ENCODE measurements at places on chromosomes 2 and 18.

GRCh38 chr2:51003345-51004192 is 28.4 kb downstream of the NRXN1 start:
- no peak for DNase-seq

GRCh38 chr2:24238158-24238557 is 63.3 kb downstream of the FAM228A start:
- DNase-seq = no peak

- no peak for DNase-seq
These were observed 337.7 kb downstream of the MEIS1 start for GRCh38 chr2:66772618-66773017.

GRCh38 chr18:46497129-46497528 is 159.9 kb downstream of the LOXHD1 start:
- no peak for DNase-seq

DNA sequence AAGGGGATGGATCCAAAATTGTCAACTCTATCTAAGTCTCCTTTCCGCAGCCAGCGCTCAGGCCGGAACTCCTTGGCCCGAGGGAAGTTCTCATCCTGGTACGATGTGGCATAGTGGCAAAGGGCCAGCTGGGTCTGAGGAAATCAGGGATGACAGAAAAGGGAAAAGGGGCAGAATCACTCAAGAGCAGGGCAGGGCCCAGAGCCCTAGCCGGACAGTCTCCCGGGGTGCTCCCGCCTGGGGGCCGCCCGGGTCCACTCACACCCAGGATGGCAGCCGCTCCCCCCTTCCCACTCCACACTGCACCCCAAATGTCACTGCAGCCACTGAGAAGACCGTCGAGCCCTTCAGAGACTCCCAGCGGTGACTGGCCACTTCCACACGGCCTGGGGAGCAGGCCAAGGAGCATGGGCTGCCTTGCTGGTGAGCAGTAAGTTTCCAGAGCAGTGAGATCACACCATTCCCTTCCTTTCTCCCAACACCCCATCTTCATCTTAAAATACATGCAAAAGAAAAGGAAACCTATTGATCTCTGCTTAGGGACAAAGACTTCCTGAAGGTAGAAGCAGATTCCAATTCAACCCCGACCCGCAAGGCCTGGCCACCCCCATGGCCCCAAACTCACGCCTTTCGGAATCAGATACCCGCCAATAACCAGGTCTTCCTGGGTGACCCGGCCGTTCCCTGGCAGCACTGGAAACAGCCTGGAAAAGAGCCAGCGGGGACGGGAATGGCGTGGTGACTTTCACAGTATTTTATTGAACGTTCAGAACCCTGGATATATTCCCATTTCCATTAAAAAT is 26.7 kb downstream of the CYP27C1 start:
- DNase-seq = no peak

GRCh38 chr18:13366131-13366530 is 147.6 kb downstream of the LDLRAD4 start:
- DNase-seq = no peak

DNA sequence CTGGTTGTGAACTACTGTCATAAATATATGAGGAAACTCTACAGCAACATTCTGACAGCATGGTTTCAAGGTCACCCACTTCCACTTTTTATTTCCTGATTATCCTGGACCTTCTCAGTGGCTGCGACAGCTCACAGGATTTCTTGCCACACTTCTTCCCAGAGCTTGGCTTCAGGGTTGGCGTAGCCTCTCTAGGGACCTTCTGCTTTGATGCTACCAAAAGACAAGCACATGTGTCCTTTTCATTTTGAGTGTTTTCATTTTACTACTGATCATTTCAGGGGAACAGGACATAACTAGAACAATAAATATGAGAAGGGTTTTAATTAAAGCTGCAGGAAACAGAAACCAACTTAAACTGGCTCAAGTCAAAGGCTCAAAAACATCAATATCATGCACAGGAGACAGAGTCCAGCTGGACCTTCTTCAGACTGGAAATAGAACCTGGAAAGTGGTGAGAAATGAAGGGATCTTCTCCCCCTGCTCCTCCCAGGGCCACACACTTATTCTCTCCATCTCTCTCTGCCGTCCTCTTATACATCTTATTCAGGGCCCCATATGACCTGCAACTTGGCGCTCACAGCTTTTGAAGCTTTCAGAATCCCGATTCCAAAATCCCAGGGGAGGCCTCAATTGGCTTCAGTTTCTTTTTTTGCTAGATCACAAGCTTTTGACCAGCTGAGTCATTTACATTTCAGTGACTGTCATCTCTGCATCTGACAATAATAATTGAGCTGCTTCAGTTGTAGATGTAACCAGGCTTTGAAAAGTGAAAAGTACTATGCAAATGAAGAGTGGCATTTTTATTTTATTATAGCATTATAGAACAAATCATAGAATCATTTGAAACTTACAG is 9.7 kb downstream of the VIT start:
- no peak for DNase-seq

GRCh38 chr2:164069540-164069939 is 333.7 kb upstream of the FIGN start:
- no peak for DNase-seq

GRCh38 chr2:60934165-60934722 is 52.9 kb downstream of the REL start:
- DNase-seq = no peak

GRCh38 chr18:9755615-9756014 is 47.5 kb downstream of the RAB31 start:
- DNase-seq = no peak

- no peak for DNase-seq
These were observed 124.1 kb downstream of the EN1 start for GRCh38 chr2:118723394-118723793.

- DNase-seq = no peak
These were observed 60.0 kb upstream of the SGPP2 start for GRCh38 chr2:222364285-222364895.

- no peak for DNase-seq
These were observed 83.9 kb downstream of the SH3YL1 start for GRCh38 chr2:179886-180285.

DNA sequence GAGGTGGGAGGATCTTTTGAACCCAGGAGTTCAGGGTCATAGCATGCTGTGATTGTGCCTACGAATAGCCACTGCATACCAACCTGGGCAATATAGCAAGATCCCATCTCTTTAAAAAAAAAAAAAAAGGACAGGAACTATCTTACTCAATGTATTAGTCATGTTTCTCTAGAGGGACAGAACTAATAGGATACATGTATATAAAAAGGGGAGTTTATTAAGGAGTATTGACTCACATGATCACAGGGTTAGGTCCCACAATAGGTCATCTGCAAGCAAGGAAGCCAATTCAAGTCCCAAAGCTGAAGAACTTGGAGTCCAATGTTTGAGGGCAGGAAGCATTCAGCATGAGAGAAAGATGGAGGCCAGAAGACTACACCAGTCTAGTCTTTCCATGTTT is 18.8 kb upstream of the CASP10 start:
- DNase-seq = no peak

DNA sequence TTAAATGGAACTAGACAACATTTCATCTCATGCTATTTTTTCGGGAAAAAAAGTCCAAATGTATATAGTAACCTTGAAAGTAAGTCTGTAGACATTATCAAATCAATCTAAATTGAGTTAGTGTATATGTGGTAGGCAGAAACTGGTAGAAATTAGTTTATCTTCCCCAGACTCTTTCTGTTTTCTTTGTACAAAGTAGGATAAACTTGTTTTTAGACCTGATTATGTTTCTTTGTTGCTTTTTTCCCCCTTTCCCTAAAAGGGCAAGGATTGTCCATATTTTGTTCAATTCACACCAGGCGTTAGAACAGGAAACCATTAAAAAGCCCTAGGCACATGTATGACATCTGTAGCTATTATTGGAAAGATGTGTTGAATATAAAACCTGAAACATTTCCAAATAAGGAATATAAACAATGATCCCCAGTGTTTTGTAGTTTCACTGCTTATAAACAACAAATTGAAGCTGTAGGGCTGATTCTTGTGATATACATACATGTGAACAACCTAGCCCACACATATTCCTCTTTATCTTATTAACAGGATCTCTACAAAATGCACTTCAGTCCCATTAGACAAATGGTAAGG is 528.3 kb downstream of the PARD3B start:
- no peak for DNase-seq

GRCh38 chr2:237201461-237202287 is 116.0 kb downstream of the COPS8 start:
- no peak for DNase-seq

GRCh38 chr18:68520406-68521075 is 194.4 kb downstream of the TMX3 start:
- no peak for DNase-seq

GRCh38 chr2:134391751-134392160 is 137.9 kb downstream of the MGAT5 start:
- DNase-seq = no peak

DNA sequence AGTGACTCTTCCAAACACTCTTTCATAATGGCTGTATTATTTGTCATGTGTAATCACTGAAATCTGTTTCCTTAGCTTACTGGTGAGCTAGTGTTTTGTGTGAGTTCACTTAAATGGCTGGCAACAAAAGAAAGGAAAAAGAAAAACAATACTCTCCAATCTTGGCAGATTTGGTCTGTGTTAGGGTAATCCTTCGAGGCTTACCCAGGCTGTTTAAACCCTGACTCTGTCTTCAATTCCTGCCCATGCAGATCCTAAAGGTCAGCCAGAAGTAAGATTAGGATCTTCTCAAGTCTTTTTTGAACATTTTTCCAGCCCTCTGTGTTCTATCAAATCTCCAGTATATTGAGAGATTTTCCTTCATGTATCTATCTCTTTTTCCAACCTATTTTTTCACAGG is 85.3 kb downstream of the CCDC178 start:
- no peak for DNase-seq

DNA sequence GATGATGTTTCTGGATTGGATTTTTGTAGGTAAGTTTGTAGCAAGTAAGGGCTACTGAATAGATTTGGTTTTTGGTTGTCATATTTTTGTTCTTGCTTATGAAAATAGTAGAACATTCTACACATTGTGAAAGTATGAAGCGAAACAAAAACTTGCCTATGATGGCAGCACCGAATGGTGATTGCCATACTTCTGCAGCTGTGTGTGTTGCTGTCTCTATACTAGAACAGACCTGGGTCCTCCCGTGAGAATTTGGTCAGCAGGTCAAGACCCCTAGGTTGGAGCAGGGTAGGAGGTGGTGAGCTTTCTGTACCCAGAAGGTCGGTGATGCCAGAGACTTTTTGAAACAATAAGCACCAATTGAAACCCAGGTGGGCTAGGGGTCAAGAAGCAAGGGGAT is 322.6 kb downstream of the PRKCE start:
- no peak for DNase-seq

GRCh38 chr2:47653902-47654789 is 128.8 kb upstream of the MSH6 start:
- DNase-seq = no peak

DNA sequence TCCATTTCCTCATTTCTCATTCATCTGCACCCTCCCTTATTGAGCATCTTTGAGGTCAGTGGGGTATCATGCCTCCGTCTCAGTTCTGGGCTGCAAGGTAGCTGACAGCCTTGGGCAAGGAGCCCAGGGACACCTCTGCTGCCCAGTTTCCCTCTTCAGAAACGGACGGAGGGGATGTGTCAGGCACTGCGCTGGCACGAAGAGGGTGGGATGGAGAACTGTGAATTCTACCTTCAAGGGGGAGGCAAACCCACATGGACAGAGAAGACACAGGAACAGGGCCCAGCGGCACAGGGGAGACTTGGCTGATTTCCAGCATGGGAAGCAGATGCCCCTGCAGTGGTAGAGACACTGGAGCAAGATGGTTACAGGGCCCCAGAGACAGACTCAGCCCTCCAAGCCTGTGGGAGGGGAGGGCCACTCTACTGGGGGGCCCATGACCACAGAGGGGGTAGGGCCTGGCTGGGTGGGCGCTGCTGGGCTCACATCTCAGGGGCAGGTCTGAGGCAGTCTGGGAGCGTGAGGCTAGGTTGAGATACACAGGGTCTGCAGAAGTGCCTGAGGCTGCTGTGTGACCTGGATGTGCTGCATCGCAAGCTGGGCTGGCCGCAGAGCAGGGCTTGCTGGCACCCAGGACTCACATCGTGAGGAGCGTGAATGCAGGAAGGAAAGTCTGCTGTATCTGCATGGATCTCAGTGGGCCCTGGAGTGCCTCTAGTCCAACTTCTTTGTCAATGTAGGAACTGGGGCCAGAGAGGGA is 92.3 kb downstream of the HS1BP3 start:
- DNase-seq = no peak

DNA sequence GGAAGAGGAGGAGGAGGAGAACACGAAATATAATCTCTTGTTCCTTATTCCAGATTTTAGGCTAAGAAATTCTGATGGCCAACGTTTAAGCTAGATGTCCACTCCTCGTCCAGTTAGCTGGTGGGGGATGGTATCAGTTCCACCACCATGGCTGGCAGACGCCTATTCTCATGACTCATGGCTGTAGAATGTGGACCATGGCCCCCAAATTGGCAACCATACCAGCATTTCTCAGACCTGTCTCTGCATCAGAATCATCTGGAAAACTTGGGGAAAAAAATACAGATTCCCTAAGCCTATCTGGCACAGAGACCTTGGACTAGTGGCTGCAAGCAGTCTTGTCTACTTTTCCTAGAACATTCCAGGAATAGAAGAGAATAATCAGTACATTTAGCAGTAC is 267.7 kb upstream of the SIX2 start:
- DNase-seq = no peak

GRCh38 chr2:233247744-233248143 is 3.7 kb upstream of the ATG16L1 start:
- no peak for DNase-seq

DNA sequence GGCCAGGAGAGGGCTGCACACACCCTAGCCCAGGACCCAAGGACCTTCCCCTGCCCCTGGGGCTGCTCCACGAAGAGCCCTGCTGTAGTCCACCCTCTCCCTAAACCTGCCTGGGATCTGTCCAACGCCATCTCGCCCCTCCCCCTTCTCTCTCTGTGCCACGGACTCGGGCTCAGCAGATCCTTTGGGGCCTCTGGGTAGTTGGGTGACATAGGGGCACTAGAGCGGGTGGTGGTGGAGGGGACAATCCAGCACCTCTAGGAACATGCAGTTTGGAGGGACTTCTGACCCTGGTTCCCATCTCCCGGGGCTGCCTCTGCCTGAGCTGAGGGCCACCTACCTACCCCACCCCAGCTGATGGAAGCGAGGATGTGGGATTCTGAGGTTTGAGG is 7.3 kb upstream of the CRYBA2 start:
- DNase-seq = no peak

- DNase-seq = no peak
These were observed 956.4 kb downstream of the CPS1 start for GRCh38 chr2:211512806-211513205.

GRCh38 chr2:161355983-161356382 is 47.8 kb downstream of the PSMD14 start:
- DNase-seq = no peak

- no peak for DNase-seq
These were observed 109.6 kb upstream of the ALKAL2 start for GRCh38 chr2:397521-397920.
